Prostate gland (tissue), 2 donors: ENCODE measurements at places on chromosomes 6 and 20. TPM values are rescaled to one million over a fixed set of nuclear protein-coding genes. Genes with fewer than 3 reads are reported as not detected.

CST4 gene
- total RNA-seq: not detected

C6orf120 gene
- total RNA-seq: 23.6 TPM

SLC22A1 gene
- total RNA-seq: 4.4 TPM

OVOL2 gene
- 34.8 TPM for total RNA-seq

OXT gene
- total RNA-seq: 9.8 TPM

GGT7 gene
- 28.3 TPM for total RNA-seq

MAS1 gene
- 0.17 TPM for total RNA-seq

TRMT11 gene
- total RNA-seq: 28.3 TPM

HDGFL1 gene
- 14.6 TPM for total RNA-seq

ERGIC3 gene
- total RNA-seq: 277 TPM

SH3BGRL2 gene
- total RNA-seq: 26.8 TPM

DNA sequence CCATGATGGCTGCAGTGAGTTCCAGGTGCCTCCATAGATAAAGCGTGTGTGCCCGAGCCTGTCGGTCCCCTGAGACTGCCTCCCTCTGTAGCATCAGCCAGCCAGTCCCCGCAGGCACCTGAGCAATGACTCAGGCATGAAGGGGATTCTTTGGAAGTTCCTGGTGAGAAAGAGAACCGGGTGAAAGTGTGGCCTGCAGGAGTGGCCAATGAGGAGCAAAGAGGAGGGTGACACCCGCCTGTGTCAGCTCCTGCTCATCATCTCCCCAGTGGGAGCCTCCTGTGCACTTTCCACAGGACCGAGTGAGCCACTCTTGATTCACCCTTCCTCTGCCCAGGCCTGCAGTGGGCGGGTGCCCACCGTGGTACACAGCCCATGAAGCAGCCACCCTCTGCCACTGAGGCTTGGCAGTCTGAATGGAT lies 71.2 kb upstream of the PTPN1 start:
- H3K27ac ChIP-seq: no peak overlapping the region
- no peak for DNase-seq
- H3K36me3 ChIP-seq: no peaks in the 10 kb centered on the region
- H3K4me1 ChIP-seq: no peaks in the 10 kb centered on the region
- no peaks in the 10 kb centered on the region for H3K27me3 ChIP-seq

DNA sequence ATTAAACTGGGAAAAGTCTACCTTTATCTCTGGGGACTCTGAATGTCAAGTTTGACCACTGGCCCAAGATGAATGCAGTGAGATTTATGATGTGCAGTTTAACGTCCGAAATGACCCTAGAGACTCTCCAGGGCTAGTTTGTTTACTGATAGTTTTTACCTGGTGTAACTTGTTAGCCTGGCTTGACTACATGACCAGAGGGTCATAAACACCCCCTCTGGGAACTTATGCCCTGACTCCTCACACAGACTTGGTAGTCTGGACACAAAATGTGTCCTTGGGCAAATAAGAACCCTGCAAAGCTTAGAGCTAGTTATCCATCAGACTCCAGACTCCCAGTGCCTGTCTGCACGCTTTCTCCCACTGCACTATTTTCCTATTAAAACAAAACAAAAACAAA lies 606.5 kb downstream of the HACE1 start:
- no peaks in the 10 kb centered on the region for H3K27me3 ChIP-seq
- no peaks in the 10 kb centered on the region for H3K36me3 ChIP-seq
- DNase-seq: no peak
- H3K27ac ChIP-seq: no peak overlapping the region
- no peaks in the 10 kb centered on the region for H3K4me1 ChIP-seq

- no peaks in the 10 kb centered on the region for H3K36me3 ChIP-seq
- no peak overlapping the region for H3K27ac ChIP-seq
- H3K4me1 ChIP-seq: no peaks in the 10 kb centered on the region
Observed at GRCh38 chr6:45714741-45715507, 300.7 kb downstream of the CLIC5 start.

DNA sequence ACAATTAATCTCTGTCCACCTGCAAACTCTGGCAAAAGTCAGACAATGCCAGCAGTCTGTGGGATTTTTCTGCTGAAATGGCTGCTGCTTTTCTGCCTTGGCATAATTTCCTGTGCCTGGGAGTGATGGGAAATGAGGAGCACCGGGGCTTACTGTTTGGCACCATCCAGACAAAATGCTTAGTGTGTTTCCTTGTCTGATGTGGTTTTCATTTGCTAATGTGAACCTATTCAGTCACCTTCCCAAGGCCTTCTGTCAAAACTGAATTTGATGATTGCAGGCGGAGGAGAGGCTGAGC lies 56.4 kb downstream of the CDH4 start:
- H3K27ac ChIP-seq: no peak overlapping the region
- H3K4me3 ChIP-seq: no peak overlapping the region
- H3K36me3 ChIP-seq: no peaks in the 10 kb centered on the region
- DNase-seq: no peak

DNA sequence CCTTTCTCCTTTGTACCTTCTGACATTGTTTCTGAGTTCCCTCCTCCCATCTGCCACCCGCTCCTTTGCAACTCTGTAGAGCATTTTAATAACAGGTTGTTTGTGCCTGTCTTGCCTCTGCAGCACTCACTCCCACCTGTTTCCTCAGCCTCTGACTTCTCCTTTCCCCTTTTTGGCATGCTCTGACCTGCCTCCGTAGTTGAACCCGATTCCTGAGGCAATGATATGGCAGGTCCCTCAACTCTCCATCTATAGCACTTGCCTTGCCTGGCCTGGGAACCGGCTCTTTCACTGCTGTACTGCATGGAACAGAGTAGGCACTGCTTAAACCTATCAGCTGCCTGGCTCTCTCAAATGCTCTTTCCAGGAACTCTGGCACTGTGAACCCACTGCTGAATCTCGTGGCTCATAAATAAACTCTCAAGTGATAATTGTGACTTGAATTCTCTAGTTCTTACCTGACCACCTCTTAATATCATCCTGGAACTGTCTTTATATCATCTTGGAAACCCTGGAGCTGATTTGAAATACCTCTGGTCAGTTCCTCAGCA lies 50.3 kb downstream of the UTRN start:
- no peak overlapping the region for H3K4me3 ChIP-seq
- H3K27me3 ChIP-seq: no peaks in the 10 kb centered on the region
- H3K36me3 ChIP-seq: no peaks in the 10 kb centered on the region

- no peaks in the 10 kb centered on the region for H3K36me3 ChIP-seq
- DNase-seq: no peak
- H3K4me1 ChIP-seq: peaks cover 5% of the 10 kb centered on the region
- H3K27me3 ChIP-seq: peaks cover 48% of the 10 kb centered on the region
- no peak overlapping the region for H3K4me3 ChIP-seq
Observed at GRCh38 chr20:22582964-22583772, 1.2 kb downstream of the FOXA2 start.

DNA sequence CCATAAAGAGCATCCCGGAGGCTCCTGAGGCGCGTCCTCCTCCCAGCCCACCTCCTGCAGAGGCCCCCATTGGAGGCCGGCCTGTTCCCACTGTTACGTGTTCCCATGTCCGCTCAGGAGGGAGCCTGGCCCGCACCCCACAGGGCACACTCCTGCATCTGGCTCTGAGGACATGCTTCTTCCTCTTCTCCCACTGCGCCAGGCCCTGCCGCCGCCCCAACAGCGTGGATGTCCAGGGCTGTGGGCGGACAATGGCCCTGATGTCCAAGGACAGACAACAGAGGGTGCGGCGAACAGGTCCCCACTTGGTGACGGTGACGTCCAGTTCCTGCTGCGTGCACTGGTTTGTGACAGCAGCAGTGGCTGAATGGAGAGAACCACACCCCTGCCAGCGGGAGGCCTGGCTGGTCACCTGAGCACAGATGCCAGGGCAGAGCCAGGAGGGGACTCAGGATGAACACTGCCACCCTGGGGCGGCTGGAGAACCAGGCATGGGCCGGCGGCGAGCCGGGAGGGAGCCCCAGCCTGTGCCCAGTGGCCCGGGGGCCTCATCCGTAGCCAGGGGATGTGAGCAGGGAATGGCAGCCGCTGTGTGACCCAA lies 26.6 kb downstream of the FRMD1 start:
- H3K4me1 ChIP-seq: no peaks in the 10 kb centered on the region
- no peak overlapping the region for H3K27ac ChIP-seq
- H3K27me3 ChIP-seq: no peaks in the 10 kb centered on the region
- no peak overlapping the region for H3K4me3 ChIP-seq
- no peaks in the 10 kb centered on the region for H3K36me3 ChIP-seq
- no peak for DNase-seq

- H3K36me3 ChIP-seq: no peaks in the 10 kb centered on the region
- peak overlapping the region; percentile 19 for H3K27ac ChIP-seq
- H3K27me3 ChIP-seq: no peaks in the 10 kb centered on the region
- H3K4me3 ChIP-seq: no peak overlapping the region
- H3K4me1 ChIP-seq: peaks cover 8% of the 10 kb centered on the region
- no peak for DNase-seq
Observed at GRCh38 chr6:36830577-36830976, 8.7 kb downstream of the CPNE5 start.

- no peaks in the 10 kb centered on the region for H3K36me3 ChIP-seq
- no peaks in the 10 kb centered on the region for H3K4me1 ChIP-seq
- no peaks in the 10 kb centered on the region for H3K27me3 ChIP-seq
- peak; percentile 58 for DNase-seq
Observed at GRCh38 chr20:45293041-45294002, 13.3 kb upstream of the RBPJL start.

GRCh38 chr6:161186173-161186769 lies 87.6 kb downstream of the AGPAT4 start:
- no peak overlapping the region for H3K4me3 ChIP-seq
- H3K4me1 ChIP-seq: no peaks in the 10 kb centered on the region
- DNase-seq: no peak

GRCh38 chr20:24453869-24454268 lies 15.6 kb upstream of the SYNDIG1 start:
- no peak overlapping the region for H3K27ac ChIP-seq
- no peak for DNase-seq
- no peaks in the 10 kb centered on the region for H3K4me1 ChIP-seq
- peaks cover 2% of the 10 kb centered on the region for H3K27me3 ChIP-seq

DNA sequence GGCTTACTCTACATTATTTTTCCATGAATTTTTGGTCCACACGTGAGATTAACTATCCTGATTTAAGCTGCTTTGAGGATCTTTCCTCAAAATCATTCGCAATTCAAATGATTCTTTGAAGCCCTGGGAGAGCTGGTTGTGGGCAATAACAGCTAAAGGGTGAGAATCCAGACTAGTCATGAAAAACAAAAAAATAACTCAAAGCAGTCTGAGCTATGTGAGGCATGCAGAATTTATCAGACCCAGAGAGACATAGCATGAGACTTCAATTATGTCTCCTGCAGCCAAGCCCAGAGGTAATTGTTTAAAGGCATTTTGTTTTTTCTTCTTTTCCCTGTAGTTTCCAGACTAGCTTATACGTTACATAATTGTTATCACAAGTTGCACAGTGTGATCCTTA lies 517.3 kb upstream of the PTCHD4 start:
- H3K4me3 ChIP-seq: no peak overlapping the region
- no peak for DNase-seq
- H3K4me1 ChIP-seq: no peaks in the 10 kb centered on the region
- no peaks in the 10 kb centered on the region for H3K36me3 ChIP-seq
- no peak overlapping the region for H3K27ac ChIP-seq

- H3K4me1 ChIP-seq: no peaks in the 10 kb centered on the region
- no peak for DNase-seq
- H3K27me3 ChIP-seq: no peaks in the 10 kb centered on the region
- no peaks in the 10 kb centered on the region for H3K36me3 ChIP-seq
Observed at GRCh38 chr6:10297832-10298231, 117.0 kb downstream of the TFAP2A start.

DNA sequence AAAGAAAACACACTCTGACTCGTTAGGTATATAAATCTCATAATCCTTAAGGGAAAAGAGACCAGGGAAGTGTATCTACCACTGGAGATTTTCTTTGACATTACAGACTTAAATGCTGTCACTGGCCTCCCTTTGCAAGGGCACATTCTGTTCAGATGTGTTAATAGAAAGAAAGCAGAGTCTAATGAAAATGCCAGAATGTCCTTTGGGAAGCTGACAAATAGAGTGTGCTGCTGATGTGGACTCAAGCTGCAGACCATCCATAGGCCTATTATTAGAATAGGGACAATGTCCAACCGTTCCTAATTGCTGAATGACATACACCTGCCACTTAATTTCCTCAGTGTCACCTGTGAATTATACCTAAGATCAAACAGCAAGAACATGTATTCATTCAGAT lies 41.2 kb downstream of the SLC35D3 start:
- H3K27ac ChIP-seq: no peak overlapping the region
- no peak overlapping the region for H3K4me3 ChIP-seq
- no peaks in the 10 kb centered on the region for H3K4me1 ChIP-seq

DNA sequence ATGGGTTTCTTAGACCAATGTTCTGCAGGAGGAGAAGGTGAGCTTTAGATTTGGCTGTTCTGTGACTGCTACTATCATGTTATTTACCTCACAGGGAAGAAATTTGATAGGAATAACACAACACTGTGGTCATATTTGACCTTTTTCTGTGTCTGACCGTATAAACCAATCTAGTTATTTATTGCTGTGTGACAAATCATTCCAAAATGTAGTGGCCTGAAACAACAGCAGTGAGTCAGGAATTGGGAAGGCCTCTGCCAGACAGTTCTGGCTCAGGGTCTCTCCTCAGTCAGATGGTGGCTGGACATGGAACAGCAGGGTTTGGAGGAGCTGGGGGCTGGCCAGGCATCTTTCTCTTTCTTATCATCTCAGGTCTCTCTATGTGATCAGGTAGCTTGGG lies 33.0 kb downstream of the RIPOR2 start:
- no peak overlapping the region for H3K4me3 ChIP-seq
- no peaks in the 10 kb centered on the region for H3K4me1 ChIP-seq
- no peaks in the 10 kb centered on the region for H3K27me3 ChIP-seq
- DNase-seq: no peak
- H3K27ac ChIP-seq: no peak overlapping the region

GRCh38 chr6:149478631-149479314 lies 6.0 kb downstream of the ZC3H12D start:
- no peaks in the 10 kb centered on the region for H3K4me1 ChIP-seq
- no peak overlapping the region for H3K27ac ChIP-seq
- H3K36me3 ChIP-seq: no peaks in the 10 kb centered on the region

DNA sequence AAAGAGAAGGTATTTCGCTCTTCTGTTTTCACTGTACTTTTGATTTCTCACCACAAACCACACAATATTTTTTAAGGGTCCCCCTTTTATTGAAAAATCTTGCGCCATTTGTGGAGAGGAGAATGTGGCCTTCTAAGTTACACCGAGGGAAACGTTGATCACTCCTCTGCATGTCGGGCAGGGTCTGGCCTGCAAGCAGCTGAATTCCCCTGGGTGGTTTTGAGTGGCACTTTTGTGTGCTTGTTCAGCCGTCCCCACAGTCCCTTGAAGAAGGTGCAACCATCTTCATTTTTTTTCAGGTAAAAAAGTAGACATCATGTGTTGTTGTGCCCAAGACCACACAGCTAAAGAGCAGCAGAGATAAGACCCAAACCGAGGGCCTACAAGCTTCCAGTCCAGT lies 6.1 kb downstream of the GPR31 start:
- no peak overlapping the region for H3K27ac ChIP-seq
- no peak overlapping the region for H3K4me3 ChIP-seq
- H3K4me1 ChIP-seq: no peaks in the 10 kb centered on the region
- DNase-seq: no peak
- peaks cover 2% of the 10 kb centered on the region for H3K27me3 ChIP-seq

- H3K27ac ChIP-seq: no peak overlapping the region
- H3K27me3 ChIP-seq: no peaks in the 10 kb centered on the region
- DNase-seq: no peak
- H3K36me3 ChIP-seq: no peaks in the 10 kb centered on the region
- H3K4me3 ChIP-seq: no peak overlapping the region
Observed at GRCh38 chr20:24275946-24276705, 193.3 kb upstream of the SYNDIG1 start.
